ENCODE measurements at places on chromosomes 4 and X.

GRCh38 chrX:53412446-53412845, 10.0 kb downstream of the SMC1A start:
- no peak for DNase-seq

DNA sequence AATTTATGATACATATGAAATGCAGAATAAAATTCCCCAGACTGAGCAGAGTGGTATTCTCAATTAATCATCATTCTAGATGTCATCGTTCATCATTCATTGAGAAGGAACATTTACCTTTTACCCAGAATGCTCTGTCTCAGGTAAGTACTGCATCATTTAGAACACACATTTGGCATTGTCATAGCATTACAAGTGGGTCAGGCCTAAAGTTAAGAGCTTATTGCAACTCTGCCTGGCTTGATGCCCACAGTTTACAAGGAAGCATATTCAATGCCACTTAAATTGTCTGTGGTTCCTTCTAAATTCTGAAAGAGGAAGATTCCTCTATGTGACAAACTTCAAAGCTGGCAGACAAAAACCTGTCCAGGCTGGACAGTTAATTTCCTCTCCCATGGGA, 87.3 kb downstream of the CAMK2D start:
- no peak for DNase-seq

GRCh38 chr4:12186526-12186925, 757.8 kb upstream of the HS3ST1 start:
- DNase-seq: no peak

GRCh38 chr4:107391630-107392028, 328.4 kb downstream of the PAPSS1 start:
- DNase-seq: no peak

- DNase-seq: no peak
Observed at GRCh38 chrX:54495814-54496516, at the start of gene FGD1. Gene FGD1, minus strand, starts transcription at chrX:54496234. Its CDS starts 802 bp downstream, at chrX:54495432.

DNA sequence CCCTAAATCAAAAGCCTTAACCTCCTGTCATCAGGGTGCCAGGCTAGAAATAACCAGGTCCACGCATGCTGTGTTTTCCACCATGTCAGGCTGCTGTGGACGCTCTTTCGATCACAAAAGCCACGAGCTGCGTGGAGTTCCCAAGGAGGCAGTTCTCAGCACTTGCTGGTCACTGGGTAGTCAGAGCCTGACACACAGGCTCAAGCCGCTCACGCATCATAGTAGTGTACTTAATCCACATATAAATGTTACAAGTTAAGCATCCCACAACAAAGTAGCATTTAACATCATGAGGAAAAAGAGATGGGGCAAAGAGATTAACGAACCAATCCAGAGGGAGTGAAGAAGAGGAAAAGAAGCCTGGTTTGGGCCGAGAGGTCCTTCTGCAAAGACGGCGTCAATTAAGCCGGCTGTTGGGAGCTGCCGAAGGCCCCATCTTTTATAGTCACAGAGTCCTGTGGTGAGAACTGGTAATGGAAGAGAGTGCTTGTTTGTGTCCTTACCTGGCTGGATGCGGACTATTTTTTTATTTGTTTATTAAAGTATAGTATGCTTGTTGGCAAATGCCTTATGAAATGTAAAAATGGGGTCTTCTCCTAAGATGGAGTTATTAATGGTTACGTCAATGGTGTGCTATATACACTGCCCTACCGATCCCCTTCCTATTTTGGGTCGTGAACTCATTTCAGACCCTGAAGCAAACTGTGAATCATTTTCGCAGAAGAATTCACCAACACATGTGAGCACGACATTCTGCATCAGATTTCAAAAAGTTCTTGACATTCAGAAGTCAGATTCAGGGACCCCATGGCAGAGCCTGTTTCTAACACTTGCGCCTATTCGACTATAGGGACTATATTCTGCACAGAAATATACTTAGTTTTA, 675 bp downstream of the PRIMPOL start:
- DNase-seq: no peak

DNA sequence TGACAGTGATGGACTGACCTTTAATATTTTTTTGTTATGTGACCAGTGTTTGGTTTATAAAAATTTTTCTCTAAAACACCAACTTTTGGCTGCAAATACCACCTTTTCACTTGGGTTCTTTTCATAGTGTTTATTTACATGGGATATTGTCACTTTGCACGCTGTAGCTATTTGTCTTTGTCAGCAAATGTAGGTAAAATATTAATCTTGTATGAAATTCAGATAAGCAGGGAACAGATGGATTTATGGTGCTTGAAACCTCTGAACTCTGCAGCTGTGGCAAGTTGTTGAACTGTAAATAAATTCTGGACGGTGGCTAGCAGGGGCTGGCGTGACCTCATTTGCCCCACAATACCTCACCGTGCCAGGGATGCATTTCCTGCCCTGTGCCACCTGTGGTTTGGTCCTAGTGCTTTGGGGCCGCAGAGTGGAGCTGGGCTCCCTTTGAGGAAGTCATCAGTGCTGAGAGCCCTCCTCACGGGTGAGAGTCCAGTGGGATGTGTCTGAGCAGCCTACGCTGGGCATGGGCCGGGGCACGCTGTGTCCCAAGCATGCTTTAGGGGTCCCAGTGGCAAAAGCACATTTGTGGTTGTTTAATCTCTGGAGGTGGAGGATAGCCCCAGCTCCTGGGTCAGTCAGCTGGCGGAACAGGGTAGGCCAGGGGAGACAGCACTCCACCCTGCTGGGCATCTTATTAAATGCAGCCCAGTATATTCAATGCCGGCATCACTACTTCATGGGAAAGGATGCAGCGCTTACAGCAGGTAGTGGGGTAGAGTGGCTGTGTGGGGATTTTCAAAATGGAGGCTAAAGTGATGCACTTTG, 108.6 kb downstream of the TBL1X start:
- DNase-seq: no peak

GRCh38 chr4:19437008-19437407, 814.7 kb upstream of the SLIT2 start:
- no peak for DNase-seq

DNA sequence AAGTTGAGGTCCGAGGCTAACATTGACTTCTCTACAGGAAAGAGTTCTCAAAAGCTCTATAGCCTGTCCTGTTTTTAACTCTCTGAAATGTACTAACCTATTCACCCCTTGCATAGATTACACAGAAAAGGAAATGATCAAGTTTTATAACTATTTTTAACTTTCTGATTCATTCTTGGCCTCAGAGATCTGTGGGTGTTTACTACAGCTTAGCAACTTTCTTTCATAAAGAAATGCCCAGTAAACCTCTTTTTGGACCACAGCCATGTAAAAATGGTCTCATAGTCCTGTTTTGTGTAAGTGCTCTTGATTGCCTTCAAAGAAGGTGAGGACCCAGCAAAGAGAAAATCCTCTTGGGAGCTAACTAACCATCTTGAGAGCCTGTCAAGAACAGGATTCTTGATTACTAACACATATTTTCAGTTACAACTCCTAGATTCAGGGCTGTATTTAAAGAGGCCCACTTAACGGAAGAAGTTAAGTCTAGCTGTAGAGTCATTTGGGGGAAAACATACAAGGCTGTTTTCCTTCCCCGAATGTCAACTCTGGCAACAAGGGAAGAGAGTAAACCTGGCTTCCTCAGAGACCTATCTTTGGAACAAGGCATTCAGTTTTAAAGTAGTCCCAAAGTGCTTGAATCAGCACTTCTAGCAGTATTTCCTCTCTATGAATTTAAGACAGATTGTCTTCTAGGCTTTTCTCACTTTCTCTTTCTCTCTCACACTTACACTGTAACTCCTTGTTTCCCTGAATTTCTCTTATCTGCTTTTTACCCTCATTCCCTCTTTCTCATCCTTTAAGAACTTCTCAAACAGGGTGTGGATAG, 78.2 kb downstream of the IL21 start:
- no peak for DNase-seq

GRCh38 chr4:167943872-167944505, 148.3 kb upstream of the ANXA10 start:
- DNase-seq: no peak

DNA sequence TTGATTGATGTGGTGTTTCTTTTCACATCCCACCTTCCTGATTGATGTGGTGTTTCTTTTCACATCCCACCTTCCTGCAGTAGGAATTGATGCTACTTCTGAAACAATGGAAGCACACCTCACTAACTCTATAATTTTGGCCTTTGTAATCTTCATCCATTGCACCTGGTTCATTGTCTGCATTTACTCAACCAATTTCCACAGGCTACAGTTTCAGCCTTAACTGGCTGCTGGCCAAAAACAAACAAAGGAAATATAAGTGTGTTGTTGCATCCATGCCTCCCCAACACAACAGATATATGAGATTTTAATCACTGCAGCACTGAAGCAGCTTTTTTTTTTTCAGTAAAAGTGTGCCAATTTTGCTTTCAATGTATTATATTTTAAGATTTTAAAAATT, 867.6 kb upstream of the PCDH7 start:
- no peak for DNase-seq

DNA sequence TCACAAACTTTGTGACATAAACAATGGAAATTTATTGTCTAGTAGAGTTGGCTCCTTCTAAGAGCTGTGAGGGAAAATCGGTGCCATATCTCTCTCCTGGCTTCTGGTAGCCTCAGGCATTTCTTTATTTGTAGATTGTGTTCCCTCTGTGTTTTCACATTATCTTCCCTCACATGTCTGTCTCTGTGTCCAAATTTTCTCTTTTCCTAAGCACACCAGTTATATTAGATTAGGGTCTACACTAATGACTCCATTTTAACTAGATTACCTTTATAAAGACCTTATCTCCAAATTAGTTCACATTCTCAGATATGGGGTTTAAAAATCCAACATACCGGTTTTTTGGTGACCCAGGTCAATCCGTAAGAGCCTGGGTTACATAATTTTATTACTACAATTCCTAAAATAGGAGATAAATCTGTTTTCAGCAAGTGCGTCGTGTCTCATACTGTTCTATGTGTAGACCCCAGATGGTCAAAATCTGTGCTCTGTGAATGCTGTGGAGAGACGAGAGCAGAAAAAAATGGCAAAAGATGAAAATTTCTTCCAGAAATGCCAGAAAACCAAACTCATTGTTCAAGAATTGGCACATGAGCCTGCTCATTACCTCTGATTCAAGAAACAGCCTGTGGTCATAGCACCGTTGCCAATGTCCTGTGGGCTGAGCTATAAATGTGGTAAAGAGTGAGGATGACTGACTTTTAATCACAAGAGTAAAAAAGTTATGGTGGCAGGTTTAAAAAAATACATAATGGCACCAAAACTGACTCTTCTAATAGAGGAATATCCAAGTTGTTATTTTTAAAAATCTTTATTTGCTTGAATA, 574.7 kb downstream of the PCDH7 start:
- DNase-seq: no peak

DNA sequence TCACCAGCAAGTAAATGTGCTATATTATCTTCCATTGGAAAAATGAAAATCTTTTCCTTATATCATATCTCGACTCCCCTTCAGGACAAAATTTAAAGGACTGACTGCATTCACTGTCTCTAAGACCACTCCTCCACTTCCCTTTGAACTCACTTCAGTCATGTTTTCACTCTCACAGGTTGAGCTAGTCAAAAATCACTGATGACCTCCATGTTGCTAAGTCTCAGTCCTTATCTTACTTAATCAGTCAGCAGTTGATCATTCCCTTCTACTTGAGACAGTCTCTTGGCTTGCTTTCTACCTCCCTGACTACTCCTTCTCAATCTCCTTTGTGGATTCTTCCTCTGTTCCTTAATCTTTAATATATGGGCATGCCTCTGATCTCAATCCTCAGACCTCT, 117.0 kb upstream of the LSM6 start:
- DNase-seq: no peak

- no peak for DNase-seq
Observed at GRCh38 chrX:14389682-14390081, 139.7 kb upstream of the GLRA2 start.

GRCh38 chr4:17329046-17329445, 182.8 kb downstream of the QDPR start:
- DNase-seq: no peak

- DNase-seq: no peak
Observed at GRCh38 chrX:140292961-140293360, 211.9 kb downstream of the SOX3 start.

DNA sequence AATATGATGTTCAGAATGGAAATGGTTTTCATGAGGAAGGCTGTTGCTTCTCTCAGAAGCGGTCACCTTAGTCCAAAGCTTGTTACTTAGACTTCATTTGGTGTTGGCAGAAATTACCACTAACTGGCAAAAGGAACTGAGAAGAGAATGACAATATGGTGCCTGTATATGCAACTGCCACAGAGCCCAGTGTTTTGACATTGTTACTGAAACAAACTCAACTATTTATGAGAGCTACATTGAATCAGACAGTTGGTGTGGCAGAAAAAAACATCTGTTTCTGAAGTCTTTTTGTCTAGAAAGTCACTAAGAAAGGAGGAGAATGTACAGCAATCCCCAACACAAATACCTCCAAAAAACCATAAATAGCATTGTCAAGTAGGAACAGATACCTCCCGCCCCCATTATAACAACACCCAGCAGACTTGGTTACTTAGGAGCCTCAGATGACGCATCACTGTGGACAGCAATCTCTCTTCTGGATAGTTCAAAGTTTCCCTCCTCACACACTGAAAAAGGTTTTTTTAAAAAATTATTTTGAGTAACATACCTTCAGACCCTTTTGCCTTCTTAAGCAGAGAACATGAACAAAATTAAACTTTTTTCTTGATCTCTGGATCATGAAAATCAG, 92.2 kb downstream of the MAML3 start:
- DNase-seq: no peak

GRCh38 chr4:234178-234577, 71.1 kb downstream of the ZNF732 start:
- DNase-seq: no peak

GRCh38 chr4:162787120-162787519, 379.6 kb downstream of the NAF1 start:
- DNase-seq: no peak

GRCh38 chrX:41293269-41293668, 40.7 kb upstream of the DDX3X start:
- no peak for DNase-seq

- no peak for DNase-seq
Observed at GRCh38 chr4:126794363-126794762, 838.4 kb upstream of the INTU start.

DNA sequence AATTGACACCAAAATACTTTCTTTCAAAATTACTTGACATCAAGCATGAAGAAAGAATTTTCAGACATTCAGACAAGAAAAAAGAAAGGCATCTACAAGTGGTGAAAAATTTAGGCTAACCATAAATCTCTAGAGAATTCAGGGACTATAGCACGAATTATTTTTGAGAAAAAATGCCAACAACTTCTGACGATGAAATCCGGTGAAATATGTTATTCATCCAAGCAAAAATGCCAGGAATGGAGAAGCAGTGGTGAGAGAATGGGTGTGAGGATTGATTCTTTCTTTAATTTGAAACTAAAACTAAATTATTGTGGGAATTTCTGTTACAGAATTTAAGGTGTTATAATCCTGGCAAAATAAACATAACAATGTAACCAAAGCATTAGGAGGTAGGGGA, 69.4 kb upstream of the SORBS2 start:
- no peak for DNase-seq
